ENCODE measurements at places on chromosomes 13 and 19.
A peak's percentile ranks its signal among the peaks of the same experiment; 100 is the strongest.

GRCh38 chr13:32969516-32969941 lies 46.7 kb upstream of the KL start:
- DNase-seq = no peak

GRCh38 chr19:7862413-7862951 lies 11.7 kb downstream of the PRR36 start:
- DNase-seq = no peak

GRCh38 chr13:47454986-47455385 lies 546.1 kb downstream of the SUCLA2 start:
- DNase-seq = no peak

- DNase-seq = no peak
Measured at GRCh38 chr13:23411706-23412105, 21.8 kb downstream of the SACS start.

GRCh38 chr19:9939301-9939913 lies 3.1 kb upstream of the OLFM2 start:
- no peak for DNase-seq

- peak; percentile 17 for DNase-seq
Measured at GRCh38 chr13:94968040-94968756, 255.9 kb upstream of the SOX21 start.

- DNase-seq = no peak
Measured at GRCh38 chr19:4007836-4008539, 452 bp downstream of the PIAS4 start.

DNA sequence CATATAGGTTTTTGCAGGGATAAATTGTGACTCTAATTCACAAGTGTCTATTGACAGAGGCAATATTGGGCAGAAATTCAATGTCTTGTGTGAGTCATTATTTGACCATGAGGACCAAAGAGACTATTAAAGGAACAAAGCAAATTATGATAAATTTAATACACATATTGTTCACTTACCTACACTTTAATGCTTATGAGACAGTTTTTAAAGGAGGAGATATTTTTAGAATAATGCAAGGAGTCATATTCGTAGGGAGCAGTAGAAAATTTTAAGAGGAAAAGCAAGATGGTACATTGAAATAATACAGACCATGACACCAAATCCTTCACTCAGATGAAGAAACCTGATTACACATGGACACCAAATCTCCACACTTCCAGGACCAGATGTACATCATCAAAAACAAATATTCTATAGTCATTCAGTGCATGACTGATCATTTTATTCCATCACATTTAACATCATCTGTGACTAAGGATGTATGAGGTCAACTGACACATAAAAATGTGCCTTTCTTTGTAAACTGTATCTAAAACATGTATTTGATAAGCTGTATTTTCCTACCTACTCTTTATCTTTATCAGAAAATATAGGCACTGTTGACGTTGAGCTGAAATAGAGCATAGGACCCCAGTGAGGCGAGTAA lies 4.2 kb upstream of the OR7A17 start:
- no peak for DNase-seq

- DNase-seq = no peak
Measured at GRCh38 chr13:80038371-80038770, 302.6 kb downstream of the SPRY2 start.

GRCh38 chr19:6724631-6725492 lies 4.4 kb upstream of the C3 start:
- no peak for DNase-seq

DNA sequence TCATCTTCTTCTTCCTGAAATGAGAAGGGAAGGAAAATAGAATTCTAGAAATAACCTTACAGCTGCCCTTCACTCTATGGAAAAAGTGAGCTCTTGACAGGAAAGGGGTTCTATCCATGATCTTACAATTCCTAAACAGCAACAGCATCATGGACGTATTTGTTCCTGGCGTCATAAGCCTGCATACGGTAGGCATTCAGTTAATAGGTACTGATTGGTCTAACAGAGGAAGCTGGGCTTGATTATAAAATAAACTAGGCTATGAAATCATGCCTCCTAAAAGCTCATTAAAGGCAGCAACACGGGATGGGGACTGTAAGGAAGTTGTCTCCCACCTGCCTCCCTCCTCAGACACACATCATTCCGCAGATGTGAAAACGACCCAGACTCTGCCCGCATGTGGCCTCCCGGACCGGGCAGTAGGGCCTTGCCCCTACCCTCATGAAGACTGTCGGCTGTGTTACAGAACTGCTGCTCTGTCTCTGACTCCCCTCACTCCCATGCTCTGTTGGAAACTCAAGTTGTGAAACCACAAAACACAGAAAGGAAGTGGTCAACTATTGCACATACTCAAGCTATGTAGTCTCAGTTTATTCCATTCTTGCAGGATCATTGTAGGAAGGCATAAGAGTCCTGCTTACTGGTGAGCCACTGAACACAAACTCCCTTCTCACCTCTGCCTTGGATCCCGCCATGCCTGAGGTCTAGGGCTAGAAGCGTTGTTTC lies 129.8 kb downstream of the DLEU7 start:
- DNase-seq = no peak

- no peak for DNase-seq
Measured at GRCh38 chr13:50152655-50153309, 137.5 kb downstream of the KCNRG start.

Measured in NCI-H1092 (cell line).